ENCODE measurements at places on chromosomes 3 and 15.

- DNase-seq, result no peak
Measured at GRCh38 chr3:130865489-130865888, 28.4 kb upstream of the ATP2C1 start.

GRCh38 chr3:97778152-97778551, 13.6 kb downstream of the ARL6 start:
- no peak for DNase-seq

- no peak for DNase-seq
Measured at GRCh38 chr3:120528163-120528562, 68.0 kb upstream of the NDUFB4 start.

GRCh38 chr15:42349186-42349585, 10.1 kb upstream of the CAPN3 start:
- DNase-seq, result peak; percentile 71

- peak; percentile 33 for DNase-seq
Measured at GRCh38 chr3:129605922-129606635, 397 bp downstream of the PLXND1 start.

DNA sequence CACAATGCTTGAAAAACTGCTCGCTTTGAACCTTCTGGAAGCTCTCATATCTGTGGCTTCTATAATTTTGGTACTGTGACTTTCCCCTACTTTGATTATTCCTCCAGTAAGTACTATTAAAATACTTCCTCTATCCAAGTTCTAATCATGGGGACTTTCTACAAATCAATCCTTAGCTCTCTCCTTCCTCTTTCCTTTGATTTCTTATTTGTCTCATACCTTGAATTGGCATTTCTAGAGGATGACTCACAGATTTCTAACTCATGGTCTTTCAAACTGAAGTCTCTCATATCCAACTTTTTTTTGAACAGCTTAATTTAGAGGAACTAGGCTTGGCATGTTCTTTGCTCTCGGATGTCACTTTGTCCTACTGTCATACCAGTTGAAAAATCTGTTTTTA, 241.8 kb downstream of the TBC1D5 start:
- peak; percentile 21 for DNase-seq

GRCh38 chr15:45719490-45719889, 84.7 kb downstream of the SQOR start:
- DNase-seq, result no peak

DNA sequence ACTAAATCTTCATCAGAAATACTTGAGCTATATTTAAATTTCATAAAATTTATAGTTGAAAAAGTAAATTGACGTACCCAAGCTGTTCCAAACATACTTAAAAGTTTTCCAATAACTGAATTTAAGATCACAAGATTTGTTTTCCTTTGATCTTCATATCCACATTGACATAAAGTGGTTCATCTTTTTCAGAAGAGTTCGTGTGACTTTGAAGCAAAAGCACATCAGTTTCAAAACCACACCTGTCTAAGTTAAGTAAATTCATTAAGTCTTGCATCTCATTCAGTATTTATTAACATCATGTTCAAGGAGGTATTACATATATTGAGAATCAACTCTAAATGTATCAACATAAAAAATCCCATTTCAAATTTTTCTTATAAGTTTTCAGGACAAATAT, 79.5 kb downstream of the BFSP2 start:
- no peak for DNase-seq

DNA sequence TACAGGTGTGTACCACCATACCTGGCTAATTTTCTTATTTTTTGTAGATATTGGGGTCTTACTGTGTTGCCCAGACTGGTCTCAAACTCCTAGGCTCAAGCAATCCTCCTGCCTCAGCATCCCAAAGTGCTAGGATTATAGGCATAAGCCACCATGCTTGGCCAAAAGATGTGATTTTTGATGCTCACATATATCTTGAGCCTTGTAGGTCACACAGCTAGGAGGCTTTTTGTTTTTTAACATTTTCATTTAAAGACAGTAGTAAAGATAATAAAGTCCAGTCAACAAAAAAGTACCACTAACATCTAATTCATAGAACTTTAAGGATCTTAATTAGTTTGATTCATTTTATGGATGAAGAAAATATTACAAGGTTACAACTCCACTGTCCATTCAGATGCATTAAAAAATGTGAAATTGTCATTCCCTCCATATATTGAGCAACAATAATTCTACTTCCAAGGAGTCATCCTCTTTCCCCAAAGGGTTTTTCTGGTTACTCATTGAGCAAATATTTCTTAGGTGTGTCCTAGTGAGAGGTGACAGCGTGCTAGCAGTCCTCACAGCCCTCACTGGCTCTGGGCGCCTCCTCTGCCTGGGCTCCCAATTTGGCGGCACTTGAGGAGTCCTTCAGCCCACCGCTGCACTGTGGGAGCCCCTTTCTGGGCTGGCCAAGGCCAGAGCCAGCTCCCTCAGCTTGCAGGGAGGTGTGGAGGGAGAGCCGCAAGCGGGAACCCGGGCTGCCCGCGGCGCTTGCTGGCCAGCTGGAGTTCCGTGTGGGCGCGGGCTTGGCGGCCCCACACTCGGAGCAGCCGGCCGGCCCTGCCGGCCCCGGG, 8.3 kb upstream of the TASOR start:
- DNase-seq, result no peak

- peak; percentile 13 for DNase-seq
Measured at GRCh38 chr3:23308986-23309625, 106.0 kb downstream of the UBE2E2 start.

- DNase-seq, result no peak
Measured at GRCh38 chr3:99907959-99908544, 90.4 kb downstream of the CMSS1 start.

GRCh38 chr3:53485675-53486403, 8.6 kb upstream of the CACNA1D start:
- DNase-seq, result no peak

DNA sequence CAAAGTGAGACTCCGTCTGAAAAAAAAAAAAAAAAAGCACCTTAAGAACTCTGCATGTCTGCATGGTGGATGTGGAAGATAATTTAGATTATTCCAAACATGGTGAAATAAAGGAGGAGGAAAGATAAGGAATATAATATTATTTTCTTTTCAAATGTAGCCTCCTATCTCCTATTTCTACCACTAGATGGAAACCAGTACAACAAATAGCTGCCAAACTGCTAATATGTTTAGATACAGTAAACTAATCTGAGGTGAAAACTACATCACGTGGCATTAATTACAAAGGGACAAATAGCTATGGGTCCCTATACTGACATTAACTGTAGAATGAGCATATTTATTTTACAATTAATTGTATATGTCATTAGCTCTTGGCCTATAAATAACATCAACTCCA, 197.8 kb downstream of the TBC1D5 start:
- no peak for DNase-seq

DNA sequence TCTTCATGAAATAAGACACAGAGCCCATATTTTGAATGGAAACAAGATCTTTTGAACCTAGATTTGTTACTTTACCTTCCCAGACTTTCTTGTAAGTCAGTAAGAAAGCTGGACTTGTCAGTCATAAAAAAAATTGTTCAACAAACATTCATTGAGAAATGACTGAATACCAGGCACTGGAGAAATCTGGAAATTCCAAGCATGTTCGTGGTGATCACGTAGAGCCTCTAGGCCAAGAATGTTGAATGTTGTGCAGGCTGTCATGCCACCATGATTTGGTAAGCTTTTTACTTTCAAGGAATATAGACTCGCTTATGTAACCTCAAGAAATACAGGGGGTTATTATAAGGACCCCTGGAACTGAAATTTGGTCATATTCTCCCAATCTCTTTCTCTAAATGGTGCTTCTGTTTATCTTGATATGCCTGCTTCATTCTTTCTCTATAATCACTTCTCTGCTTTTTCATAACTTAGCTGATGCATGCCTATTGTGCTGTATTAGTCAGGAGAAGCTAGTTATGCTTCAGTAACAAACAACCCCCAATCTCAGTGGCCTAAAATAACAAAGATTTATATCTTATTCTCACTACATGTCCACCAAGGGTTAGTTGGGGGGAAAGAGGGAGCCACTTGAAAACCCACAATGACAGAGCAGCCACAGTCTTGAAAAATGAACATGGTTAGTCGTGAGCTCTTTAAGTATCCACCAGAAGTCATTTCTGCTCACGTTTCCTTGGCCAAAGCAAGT, 3.4 kb upstream of the TPM1 start:
- peak; percentile 94 for DNase-seq

DNA sequence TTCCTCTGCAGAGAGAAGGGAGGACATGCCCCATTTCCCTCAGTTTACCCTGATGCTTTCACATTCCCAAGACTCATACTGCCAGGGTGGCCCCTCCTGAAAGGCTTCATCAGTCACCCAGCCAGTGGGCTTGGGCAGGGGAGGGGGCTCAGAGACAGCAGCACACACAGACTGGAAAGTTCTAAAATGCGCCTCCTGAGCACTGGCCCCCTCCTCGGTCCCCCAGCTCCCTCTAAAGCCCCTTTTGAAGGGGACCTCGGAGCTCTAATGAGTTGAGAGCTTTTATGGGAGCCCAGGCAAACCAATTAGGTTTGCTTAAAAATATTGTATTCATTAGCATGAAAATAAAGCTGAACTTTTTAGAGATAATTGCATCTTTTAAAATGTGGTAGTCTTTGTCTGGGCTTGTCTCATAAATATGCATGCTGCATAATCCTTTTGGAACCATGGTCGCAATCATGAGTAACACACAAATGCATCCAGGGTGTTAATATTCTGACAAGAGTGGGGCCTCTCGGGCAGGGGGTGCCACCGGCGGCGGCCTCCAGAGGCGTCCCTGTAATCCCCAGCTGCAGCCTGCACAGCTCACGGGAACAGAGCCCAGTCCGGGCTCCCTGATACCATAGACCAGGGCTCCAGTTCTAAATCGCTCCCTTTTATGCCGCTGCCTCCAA, 78.5 kb downstream of the RPLP1 start:
- peak; percentile 20 for DNase-seq

DNA sequence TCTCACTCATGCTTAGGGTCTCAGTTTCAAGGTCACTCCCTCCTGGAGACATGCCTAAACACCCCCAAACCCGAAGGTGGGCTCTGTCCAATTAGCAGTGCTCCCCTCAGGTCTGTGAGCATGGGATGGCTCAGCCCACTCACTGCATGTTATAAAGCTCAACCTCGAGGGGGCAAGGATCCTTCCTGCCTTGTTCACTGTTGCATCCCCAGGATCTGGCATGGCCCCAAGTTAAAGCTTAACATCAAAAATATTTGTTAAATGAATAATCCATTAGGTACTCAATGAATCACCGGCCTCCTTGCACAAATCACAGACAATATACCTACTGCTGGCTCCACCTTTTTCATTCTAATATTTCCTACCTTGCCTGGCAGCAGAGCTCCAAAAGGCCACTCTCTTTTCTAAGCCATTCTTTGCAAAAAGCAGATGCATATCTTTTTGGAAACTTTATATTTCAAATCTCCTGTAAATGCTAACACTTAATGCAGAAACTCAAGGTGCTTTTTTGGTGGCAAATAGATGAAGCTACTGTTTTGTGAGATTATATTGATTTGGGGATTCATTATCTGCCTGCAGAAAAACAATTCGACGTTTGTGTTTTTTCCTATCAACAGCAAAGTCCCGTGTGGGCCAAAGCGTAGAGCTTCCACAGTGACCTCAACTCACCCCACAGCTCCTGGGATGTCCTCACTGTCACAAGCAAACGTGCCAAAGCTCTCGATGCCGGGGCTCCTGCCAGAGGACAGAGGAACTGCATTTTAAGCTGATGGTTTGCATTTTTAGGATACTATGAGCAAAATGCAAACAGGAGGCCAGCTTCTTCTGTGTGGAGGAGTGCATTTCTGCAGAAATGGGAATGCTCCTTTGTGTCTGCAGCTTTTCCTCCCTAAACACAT, 35.4 kb downstream of the PCOLCE2 start:
- peak; percentile 71 for DNase-seq

GRCh38 chr3:38548154-38548931, 52.2 kb downstream of the EXOG start:
- DNase-seq, result no peak

All from fibroblast of skin of abdomen (primary cell).